ENCODE measurements at places on chromosomes 1 and 21.

GRCh38 chr1:239367196-239367810 lies 19.1 kb upstream of the CHRM3 start:
- no peak for DNase-seq

DNA sequence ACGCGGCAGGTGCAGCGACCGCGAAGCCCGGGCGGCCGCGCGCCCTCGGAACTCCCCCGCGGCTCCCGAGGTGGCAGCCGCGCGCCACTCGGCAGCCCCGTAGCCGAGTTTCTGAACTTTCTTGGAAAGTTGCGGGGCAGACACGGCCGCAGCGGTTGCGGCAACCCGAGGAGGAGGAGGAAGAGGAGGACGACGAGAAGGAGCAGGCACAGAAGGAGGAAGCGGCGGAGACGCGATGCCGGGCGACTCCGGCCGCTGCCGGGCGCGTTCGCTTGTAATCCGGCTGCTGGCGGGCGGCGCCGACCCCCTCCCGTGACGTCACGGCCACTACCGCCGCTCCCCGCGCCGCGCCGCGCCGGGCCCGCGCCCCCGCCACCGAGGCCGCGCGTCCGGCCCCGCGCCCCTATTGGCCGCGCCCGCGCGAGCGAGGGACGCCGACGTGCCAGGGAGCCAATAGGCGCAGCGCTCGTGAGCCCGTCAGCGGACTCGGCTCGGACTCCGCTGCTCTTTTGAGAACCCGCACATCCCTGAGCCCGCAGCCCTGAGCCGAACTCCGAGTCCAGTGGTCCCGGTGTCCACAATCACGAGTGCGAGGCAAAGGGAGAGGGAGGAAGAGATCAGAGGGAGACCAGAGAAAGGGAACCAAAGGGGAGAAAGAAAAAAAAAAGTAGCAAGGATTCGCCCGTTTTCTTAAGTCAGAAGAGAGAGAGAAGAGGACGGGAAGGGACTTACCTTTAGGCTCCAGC lies 736 bp upstream of the BARHL2 start:
- DNase-seq: no peak

DNA sequence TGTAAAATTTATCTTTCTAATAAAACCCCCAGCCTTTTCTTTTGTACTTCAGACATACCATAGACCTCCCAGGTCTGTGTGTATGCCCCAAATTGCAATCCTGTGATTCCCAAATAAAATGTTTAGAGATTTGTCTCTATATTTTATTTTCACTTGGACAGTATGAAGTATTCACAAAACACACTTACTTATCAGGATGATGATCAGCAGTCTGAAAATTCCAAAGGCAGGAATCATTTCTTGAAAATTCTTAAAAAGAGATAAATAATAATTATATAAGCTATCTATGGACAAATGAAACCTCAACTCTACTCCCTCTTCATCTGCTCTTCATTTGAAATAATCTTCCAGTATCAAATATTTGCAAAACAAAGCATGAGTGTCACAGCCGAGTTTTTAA lies 11.6 kb upstream of the GJA9 start:
- DNase-seq: no peak

DNA sequence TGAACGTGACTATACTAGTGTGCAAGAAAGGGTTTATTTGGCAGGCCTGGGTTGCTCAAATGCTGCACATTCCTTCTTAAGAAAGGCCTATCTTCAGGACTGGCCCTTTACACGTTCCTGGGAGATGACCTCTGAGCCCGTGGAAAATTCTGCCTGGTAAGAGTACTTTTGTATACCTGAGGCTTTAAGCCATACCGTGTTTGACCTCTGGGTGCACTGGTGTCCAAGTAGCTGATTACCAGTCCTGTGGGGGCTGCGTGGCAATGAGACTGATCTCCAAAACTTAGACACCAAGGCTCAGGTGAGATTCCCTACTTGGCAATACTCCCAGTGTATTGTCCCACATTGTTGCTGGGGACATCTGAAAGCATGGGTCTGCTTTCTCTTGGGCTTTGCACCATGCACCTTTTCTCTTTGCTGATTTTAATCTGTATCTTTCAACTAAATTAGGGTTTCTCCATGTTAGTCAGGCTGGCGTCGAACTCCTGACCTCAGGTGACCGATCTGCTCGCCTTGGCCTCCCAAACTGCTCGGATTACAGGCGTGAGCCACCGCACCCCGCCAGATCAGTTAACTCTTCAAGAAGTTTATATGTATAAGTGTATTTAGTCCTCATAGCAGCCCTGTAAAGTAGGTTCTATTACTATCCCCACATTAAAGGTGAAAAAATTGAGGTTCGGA lies 44.5 kb downstream of the TRIM33 start:
- no peak for DNase-seq

DNA sequence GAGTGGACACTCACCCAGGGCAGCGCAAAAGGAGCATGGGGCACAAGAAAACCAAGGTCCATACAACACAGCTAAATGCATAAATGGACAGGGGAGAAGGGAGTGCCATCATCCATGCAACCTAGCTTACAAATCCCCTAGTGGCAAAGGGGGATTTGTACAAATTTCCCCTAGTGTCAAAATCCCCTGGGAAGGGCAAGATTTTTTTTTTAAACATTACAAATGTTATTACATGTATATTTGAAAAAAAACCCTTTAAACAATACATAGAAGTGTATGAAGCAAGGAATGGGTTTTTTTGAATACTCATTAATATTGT lies 89.6 kb upstream of the IVNS1ABP start:
- DNase-seq: no peak

GRCh38 chr1:12409681-12410080 lies 179.9 kb downstream of the VPS13D start:
- no peak for DNase-seq

GRCh38 chr1:156865865-156866248 lies 5.2 kb downstream of the NTRK1 start:
- no peak for DNase-seq

DNA sequence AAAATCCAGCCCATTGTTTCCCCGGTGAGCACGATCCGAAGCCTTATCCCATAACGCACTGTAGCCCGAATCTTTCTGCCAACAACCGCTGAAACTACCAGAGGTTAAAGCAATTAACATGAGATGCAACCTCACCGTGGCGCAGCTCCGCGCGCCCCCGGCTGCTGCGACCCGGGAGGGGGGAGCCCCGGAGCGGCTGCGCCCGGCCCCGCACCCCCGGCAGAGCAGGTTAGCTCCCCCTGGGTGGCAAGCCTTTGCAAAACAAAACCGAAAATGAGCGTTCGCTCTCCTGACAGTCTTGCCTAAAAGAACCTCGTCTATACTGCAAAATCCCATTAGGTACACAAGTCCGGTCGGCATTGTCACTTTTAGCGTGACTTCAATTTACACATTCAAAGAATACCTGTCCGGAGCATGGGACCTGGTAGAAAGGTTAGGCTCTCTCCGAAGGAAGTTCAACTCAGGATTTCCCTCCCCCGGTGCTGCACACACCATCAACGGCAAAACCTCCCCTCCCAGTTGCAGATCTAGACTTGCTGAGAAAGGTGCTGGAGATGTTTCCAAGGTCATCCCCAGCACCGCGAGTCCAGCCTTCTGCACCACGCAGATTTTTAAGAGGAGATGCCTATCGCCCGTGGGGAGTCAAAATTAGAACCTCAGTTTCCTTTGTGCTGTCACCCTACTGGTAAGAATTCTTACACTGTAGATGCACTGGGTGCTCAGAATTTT lies 107.5 kb downstream of the ZNF281 start:
- DNase-seq: no peak

GRCh38 chr1:48695161-48695560 lies 81.5 kb downstream of the BEND5 start:
- no peak for DNase-seq

GRCh38 chr1:102715150-102715549 lies 393.2 kb downstream of the COL11A1 start:
- no peak for DNase-seq

DNA sequence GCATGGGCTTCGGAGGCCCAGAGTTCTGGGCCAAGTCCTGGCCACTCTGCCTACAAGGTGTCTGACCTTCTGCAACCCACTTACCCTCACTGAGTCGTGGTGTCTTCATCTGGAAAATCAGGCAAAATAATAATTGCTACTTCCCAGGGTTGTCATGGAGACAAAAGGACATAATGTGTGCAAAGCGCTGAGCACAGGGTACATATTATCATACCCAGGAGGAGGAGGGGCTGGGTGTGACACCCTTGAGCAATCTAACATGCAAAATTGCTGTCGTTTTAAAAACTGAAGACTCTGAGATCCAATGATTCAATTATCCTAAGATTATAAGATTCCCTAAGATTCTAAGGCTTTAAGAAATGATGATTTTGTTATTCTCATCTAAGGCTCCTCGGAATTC lies 459.5 kb downstream of the PTPRU start:
- DNase-seq: no peak

- DNase-seq: no peak
Observed at GRCh38 chr1:59986516-59987310, 60.1 kb upstream of the CYP2J2 start.

- DNase-seq: no peak
Observed at GRCh38 chr21:17513214-17514123, 626 bp downstream of the CXADR start.

DNA sequence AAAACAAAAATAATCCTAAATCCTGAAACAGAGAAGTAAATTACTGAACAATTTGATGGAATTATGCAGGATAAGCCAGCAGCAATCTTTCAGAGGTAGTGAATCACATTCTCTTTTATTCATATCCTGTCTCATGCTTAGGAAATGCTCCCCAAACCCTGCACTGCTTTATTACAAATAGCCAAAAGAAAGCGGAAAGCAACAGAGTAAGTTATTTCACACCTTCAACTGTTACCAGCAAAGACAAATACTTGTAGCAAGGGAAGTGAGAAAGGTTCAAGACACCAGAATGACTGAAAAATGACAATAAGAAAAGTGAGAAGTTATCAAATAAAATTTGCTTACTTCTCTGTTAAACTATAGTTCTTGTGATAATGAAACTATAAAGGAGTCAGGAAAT lies 6.2 kb downstream of the ZRANB2 start:
- no peak for DNase-seq

GRCh38 chr1:226063224-226063976 lies 884 bp downstream of the H3-3A start:
- no peak for DNase-seq

DNA sequence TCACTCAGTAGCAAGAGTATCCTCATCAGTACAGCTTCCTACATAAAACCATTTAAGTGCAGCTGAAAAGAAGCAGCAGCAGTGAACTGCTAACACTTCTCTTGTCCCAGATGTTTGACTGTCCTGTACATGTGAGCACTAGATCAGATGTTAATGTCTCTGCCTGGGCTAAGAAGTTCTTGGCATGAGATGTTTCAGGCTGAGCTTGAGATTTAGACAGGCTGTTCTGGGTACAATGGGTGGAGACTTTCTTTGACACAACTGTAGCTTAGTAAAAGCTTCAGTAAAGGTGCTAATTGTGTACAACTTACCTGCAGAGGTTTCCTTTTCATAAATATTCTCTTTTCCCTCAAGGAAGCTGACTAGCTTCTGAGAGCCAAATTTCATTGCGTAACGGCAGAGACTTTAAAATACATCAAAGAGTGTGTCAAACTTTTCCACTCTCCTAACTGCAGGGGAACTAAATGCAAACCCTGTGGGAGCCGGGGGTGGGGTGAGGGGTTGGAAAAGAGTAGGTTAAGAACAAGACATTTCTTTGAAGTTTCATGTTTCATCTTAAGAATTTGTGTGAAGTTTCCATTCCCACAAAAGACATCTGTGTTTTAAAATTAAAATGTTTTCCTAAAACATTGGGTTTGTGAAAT lies 82.1 kb upstream of the CCDC190 start:
- no peak for DNase-seq

DNA sequence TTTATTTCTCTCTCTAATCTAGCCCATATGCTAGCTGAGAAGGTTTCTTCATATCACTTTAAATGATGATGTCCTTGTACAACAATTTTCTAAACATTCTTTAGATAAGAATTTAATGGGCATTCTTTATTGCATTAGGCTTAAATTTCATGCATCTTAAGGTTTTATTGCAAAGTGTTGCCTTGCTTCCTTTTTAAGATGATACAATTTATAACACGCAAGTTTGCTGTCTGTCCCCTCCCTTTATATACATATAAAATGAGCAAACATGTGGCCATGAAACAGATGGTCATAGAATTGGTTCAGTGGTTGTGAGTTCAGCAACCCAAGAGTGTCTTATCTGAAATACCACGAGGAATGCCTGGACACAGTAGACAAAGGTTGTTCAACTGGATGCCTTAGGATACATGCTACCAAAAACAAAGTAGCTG lies 12.1 kb downstream of the NBPF3 start:
- DNase-seq: no peak

DNA sequence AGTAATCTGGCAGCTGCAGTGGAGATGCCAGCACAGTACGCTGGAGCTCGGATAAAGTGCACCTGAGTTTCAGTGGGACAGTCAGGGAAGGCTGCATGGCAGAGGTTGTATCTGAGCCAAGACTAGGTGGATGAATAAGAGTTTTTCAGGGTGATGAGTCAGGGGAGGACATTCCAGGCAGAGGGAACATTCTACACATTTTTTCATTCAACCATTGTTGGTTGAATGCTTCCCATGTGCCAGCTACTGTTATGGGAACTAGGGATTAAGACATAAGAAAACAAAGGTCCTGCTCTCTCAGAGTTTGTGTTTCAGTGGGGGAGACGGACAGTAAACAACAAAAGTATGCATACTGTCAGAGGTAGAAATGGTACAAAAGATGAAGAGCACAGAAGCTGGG lies 5.2 kb downstream of the LEPR start:
- DNase-seq: no peak

- DNase-seq: no peak
Observed at GRCh38 chr1:230286890-230287269, 139.3 kb downstream of the PGBD5 start.

DNA sequence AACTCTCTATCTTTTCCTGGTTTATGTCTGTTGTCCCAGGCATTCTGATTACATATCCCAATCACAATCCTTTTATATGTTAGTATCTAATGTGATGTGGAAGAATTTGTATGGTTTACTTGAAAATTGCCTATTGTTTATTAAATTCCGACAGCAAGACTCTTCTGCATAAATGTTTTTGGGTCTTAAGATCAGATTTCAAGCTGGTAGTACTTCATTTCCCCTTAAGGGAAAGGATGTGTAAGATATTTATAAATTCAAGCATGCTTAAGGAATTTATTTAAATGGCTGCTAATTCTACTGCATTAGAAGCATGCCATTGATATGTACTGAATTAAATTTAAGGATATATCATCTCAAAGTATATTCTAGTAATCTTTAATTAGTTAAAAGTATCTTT lies 20.4 kb upstream of the GPR88 start:
- DNase-seq: no peak

- peak; percentile 97 for DNase-seq
Observed at GRCh38 chr1:59057211-59057694, 239.6 kb upstream of the FGGY start.

DNA sequence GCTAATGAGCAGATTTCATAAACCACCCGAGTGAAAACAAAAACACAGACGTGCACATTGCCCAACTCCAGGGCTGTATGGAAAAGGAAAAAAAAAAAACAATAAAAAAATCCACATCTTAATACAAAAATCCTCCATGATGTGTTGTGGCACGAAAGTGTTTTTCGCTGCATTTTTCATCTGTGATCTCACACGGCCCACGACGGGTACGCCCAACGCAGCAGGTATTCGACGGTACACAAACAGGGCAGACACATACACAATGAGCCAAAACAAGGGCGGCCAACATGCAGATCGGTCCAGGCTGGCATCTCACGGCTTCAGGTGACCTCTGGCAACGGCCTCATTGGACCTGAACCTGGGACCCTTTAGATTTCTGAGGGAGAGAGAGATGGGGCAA lies 31.1 kb downstream of the CASZ1 start:
- DNase-seq: no peak
